Naive thymus-derived CD4-positive, alpha-beta T cell (primary cell): ENCODE measurements at places on chromosomes 6 and 20.

- peak; percentile 80 for DNase-seq
Measured at GRCh38 chr20:57432862-57433491, 41.8 kb downstream of the RBM38 start.

GRCh38 chr6:88538840-88539239 is 372.7 kb upstream of the CNR1 start:
- no peak for DNase-seq

GRCh38 chr6:168214586-168215104 is 104.9 kb downstream of the DACT2 start:
- DNase-seq: no peak

DNA sequence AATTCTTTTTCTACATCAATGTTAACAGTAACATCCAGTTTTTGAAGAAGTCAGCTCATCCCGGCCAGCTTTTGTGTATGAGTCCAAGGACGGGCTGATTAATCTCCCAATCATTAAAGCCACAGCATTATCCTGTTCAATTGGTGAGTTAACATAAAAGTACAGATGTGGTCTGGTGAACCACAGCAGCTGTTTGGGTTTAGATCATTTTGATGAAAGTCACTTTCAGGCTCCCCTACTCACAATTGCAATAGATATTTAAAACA is 69.0 kb upstream of the NFATC2 start:
- no peak for DNase-seq

- no peak for DNase-seq
Measured at GRCh38 chr6:84077645-84078044, 44.1 kb downstream of the MRAP2 start.

DNA sequence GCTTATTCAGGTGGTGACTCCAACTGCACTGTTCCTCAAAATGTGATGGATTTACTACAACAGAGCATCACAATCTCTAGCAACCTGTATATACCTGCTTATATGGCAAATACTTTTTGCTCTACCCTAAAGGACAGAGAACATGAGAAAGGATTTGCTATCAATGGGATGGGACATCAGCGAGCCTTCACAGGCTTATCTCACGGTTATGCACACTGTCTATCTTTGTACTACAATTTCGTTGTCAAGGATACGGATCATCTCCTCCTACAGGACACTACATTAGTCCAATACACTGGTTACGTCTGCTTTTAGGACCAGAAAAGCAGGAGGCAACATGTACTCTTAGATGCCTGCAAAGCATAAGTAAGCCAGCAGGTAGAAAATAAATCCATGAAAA is 34.2 kb downstream of the STX7 start:
- no peak for DNase-seq

DNA sequence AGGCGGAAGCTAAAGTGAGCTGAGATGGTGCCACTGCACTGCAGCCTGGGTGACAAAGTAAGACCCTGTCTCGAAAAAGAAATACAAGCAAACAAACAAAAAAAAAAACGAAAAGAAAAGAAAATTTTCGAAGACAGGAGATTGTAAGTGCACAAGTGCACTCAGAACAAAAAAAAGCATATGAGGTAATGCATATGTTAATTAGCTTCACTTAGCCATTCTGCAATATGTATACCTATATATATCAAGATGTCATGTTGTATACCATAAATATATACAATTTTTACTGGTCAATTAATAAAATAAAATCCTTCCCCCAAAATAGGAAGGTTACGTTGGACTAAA is 127.5 kb downstream of the RIN2 start:
- DNase-seq: no peak

DNA sequence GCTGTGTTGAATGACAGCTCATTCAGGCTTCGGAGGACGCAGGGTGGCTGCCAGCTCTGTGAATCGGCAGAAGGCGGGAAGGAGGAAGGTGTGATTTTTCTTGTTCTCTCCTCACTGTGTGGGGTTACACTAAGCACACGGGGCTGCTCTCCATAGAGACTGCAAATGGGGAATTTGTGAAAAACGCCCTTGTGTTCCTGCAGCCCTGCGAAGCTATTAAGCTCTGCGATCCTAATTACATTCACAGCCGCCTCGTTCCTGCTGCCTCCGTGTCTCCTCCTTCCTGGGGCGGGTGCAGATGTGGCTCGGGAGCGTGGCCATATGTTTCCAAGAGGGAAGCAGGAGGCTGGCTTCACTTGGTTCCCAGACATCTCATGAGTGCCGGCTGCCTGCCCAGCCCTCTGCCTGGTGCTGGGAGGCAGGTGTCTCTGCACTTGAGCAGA is 124.0 kb downstream of the TOX2 start:
- no peak for DNase-seq

- DNase-seq: no peak
Measured at GRCh38 chr20:56828402-56828801, 199.3 kb downstream of the TFAP2C start.

GRCh38 chr6:165222315-165223025 is 86.9 kb downstream of the C6orf118 start:
- no peak for DNase-seq

- no peak for DNase-seq
Measured at GRCh38 chr20:63898882-63899558, 4.1 kb downstream of the DNAJC5 start.

DNA sequence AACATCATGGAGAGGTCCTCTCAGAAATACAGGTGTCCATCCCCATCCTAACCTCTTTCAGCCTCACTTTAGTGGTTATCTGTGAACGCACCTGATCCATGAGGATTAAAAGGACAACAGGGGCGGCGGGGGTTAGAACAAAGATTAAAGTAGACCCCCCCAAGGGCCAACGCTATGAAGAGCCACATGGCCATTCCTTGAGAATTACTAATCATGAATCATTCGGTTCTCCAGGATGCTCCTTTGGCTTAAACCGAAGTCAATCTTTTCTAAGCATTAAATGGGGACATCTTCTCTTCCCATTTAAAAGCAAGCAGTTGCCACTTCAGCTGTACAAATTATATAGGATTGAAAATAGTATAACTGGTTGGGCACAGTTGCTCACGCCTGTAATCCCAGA is 212.4 kb downstream of the GMPR start:
- DNase-seq: no peak
